ENCODE measurements at places on chromosomes 2 and 18.
A peak's percentile ranks its signal among the peaks of the same experiment; 100 is the strongest.

DNA sequence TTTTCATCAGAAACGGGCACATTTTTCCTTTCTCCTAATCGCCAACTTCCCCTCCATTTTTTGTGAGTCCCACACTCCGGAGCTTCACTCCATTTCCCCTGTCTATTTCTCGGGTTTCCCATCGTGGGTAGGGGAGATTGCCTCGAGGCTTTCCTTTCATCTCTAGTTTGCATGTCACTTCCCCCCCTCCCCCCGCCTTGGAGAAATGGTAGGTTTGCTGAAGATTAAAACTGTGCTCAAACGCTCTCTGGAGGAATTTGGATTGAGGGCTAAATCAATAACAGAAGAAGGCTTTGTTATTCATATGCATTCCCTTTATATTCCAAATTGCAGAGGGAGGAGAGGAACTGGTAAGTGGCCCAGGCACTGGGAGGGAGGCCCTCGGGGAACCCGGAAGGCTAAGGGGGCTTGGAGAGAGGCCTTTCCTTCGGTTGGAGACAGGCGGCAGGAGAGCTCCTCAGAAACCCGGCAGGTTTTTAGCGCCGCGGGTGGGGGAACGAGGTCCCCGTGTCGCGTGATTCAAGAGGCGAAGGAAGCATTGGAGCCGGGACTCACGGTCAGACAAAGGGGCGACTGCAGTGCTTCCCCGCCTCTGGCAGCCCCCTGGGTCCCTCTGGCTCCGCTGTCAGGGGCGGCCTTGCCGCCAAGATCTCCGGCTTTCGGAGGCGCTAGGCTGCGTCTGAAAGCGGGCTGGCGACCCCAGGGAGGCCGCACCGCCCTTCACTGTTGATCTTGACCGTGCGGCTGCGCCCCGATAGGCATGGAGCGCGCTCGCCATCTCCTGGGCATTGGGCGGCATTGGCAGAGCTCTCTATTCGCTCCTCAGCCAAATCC is 2.4 kb upstream of the HOXD12 start:
- peak; percentile 89 for DNase-seq

DNA sequence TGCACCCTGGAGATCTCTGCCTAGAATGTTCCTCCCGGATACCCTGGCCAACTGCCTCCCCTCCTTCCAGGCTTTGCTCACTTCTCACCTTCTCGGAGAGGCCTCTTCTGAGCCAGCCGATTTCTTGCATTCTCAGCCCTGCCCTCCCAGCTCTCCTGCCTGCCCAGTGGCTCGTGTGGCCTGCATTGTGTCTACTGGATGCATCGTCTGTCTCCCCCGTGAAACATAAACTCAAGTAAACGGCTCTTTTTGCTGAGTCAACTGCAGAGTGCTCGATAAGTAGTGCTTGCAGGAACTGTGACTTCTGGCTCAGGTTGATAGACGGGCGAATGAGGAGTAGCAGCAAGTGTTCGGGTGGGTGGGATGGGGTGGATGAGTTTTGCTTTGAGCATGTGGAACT is 112.5 kb upstream of the ODC1 start:
- DNase-seq: no peak

DNA sequence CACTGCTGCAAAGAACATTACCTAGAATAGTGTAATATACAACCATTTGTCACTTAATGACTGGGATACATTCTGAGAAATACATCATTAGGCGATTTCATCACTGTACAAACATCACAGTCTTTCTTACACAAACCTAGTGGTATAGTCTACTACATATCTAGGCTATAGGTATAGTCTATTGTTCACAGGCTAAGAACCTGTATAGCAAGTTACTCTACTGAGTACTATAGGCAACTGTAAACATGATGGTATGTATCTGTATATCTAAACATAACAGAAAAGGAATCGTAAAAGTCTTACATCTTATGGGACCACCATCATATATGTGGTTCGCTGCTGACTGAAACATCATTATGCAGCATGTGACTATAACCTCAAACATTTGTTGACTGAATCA is 21.4 kb downstream of the SP3 start:
- no peak for DNase-seq

GRCh38 chr2:182359990-182360662 is 66.7 kb downstream of the PDE1A start:
- no peak for DNase-seq

- DNase-seq: no peak
These were observed 18.9 kb downstream of the SAG start for GRCh38 chr2:233326500-233326899.

All from DMS79 (cell line).